Activated CD8-positive, alpha-beta memory T cell treated with anti-CD3 and anti-CD28 coated beads for 1 hour (primary cell): ENCODE measurements at places on chromosomes 4 and X.

- no peak for DNase-seq
Measured at GRCh38 chr4:25061602-25062001, 30.9 kb upstream of the LGI2 start.

- DNase-seq, result no peak
Measured at GRCh38 chr4:183638436-183638835, 20.5 kb downstream of the RWDD4 start.

DNA sequence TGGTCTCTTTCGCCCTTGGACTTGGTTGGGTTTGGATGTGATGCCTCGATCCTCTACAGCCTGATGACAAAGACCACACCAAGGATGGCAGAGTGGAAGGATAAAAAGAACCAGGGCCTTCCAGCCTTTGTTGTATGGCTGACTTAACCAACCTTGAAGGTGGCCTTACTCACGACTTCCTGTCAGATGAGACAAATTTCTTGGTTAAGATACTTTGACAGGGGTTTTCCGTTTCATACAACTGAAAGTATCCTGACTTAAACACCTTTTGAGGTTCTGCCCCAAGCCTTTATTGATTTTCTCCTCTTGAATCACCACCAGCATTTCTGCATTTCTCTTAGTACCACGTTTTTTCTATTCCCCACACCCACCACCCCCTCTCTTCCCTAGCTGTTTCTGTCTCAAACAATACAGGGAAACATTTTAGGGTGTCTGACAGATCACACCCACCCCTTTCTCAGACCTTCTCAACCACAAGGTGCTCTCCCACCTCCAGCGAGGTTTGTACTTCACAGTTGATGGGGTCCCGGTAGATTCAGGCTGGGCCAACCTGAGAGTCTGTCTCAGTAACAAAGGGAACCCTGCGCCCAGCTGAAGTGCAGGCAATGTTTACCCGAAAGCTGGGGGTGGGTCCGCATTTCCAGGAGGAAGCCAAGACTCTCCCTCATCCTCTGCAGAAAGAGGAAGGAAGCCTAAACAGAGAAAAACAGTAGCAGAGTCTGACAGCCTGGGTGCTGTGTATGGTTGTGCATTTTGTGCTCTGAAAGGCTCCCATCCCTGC is 5.0 kb upstream of the TSPAN5 start:
- DNase-seq, result no peak

GRCh38 chrX:148204195-148204594 is 223.1 kb downstream of the FMR1NB start:
- no peak for DNase-seq

GRCh38 chr4:54685810-54686209 is 28.1 kb downstream of the KIT start:
- no peak for DNase-seq

DNA sequence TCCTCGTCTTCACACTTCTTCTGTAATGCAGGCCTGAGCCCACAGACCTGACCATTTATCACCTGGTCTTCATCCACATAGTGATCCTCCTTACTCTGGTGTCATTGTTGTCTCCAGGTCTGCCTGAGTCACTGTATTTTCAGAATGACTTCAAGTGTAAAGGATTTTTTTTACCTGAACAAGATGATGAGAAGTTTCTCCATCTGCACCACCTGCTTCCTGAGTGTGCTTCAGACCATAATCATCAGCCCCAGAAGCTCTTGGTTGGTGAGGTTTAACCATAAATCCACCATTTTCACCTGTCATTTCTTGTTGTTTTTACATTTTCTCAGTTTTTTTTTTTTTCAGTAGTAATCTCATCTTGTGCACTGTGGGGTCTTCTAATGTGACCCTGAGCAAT is 39.0 kb downstream of the WDR13 start:
- no peak for DNase-seq

DNA sequence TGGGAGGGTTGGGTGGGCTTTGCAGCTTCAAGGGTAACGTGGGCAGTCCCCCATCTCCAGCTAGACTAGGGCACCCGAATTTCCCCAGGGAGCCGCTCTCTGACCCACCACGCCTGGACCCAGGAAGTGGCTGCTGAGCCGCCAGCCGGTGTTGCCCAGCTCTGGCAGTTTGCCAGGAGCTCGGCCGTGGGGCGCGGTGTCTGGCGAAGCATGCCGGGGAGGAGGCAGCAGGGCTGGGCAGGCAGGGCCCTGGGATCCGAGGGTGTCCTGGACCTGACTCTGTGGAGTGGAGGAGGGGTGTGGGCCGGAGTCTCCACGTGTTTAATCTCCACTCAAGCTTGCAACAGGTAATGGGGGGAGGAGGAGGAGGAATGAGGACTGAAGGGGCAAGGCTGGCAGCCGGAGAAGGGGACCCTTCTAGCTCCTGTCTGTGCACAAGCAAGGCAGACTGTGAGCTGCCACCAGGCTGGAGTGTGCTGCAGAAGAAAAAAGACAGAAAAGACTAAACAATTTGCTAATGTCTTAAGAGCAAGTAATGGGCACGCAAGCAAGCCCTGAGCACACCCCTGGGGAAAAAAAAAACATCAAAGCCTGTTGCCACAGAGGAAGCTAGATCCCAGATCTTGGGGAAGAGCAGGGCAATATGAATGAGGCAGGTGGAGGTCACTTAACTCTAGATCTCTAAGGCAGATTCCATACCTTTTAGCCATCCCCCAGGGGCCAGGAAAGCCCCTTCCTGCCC is 2.4 kb downstream of the LONRF3 start:
- DNase-seq, result no peak

DNA sequence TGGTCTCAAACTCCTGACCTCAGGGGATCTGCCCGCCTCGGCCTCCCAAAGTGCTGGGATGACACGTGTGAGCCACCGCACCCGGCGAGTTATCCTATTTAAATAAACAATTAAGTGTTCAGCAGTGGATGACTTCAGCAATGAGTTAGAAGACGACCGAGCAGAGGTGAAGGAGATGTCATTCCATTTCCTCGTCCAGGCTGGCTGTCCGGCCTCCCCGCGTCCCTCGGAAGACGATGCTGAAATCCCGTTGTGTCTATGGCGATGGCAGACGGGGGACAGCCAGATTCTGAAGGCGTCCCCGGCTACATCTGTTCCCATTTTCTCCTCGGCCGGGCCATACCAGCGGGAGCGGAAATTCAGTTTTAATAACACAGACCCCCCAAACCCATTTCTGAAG is 209.8 kb downstream of the CRLF2 start:
- no peak for DNase-seq

- DNase-seq, result no peak
Measured at GRCh38 chr4:89397441-89397840, 89.8 kb upstream of the GPRIN3 start.

GRCh38 chrX:11380187-11380844 is 87.1 kb downstream of the AMELX start:
- DNase-seq, result no peak

GRCh38 chr4:1870328-1870577 is 940 bp upstream of the NSD2 start:
- DNase-seq, result peak; percentile 56

- no peak for DNase-seq
Measured at GRCh38 chrX:42151808-42152207, 228.5 kb upstream of the CASK start.

GRCh38 chr4:161519611-161520010 is 644.2 kb downstream of the FSTL5 start:
- no peak for DNase-seq

DNA sequence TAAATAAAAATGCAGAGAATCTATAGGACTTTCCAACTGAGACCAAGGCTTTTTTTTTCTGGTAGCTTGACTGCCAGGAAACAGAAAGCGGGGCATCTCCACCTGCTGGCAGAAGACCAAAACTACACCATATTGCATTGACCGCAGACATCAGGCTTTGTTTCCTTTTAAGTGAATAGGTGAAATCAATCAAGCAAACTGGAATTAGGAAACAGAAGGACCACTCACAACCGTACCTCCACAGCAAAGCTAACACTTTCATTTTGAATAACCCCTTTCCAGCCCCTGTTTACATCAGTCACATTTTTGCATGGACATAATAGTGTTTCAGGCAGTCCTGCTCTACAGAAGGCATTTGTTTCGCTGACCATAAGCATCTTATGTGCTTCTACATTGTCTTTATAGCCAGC is 218.2 kb downstream of the IDS start:
- no peak for DNase-seq
